ENCODE measurements at places on chromosomes 7 and 10.

DNA sequence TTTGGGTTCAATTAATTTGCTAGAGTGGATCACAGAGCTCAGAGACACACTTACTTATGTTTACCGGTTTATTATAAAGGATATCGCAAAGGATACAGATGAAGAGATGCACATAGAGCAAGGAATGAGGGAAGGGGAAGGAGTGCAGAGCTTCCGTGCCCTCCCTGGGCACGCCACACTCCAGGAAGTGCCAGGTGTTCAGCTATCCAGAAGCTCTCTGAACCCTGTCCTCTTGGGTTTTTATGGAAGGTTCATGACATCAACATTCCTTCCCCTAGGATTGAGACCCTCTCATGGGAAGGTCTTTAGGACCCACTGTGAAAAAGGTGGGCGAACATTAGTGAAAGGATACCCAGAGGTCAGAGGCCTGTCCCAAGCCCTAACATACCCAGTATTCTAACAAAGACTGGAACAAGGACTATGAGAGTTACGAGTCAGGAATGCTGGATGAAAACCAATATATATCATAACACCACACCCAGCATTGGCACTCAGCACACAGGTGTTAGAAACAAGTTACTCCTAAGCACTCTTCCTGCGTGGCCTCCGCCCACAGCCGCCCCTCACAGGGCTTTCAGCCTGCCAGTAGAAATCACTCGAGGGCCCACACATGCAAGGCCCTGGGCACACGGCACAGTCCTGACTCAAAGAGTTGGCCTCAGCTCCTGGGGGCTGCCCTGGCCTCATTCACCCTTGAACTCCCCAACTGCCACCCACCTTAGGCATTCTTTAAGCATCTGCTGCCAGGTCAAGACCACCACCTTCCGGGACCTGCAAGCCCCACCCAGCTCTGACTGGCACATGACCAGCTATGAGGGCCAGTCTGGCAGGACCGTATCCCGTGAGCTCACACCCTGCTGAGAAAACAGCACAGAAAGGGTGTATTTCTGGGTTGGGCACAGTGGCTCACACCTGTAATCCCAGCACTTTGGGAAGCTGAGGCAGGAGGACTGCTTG lies 5.6 kb upstream of the AIFM2 start:
- H3K4me1 ChIP-seq, result peaks cover 3% of the 10 kb centered on the region
- H3K27me3 ChIP-seq, result no peaks in the 10 kb centered on the region
- H3K36me3 ChIP-seq, result peaks cover 16% of the 10 kb centered on the region
- no peak for DNase-seq
- H3K4me3 ChIP-seq, result no peak overlapping the region
- no peak overlapping the region for H3K27ac ChIP-seq

GRCh38 chr10:97169063-97169462 lies 16.7 kb downstream of the SLIT1 start:
- peaks cover 36% of the 10 kb centered on the region for H3K27me3 ChIP-seq
- H3K4me1 ChIP-seq, result no peaks in the 10 kb centered on the region
- H3K36me3 ChIP-seq, result no peaks in the 10 kb centered on the region

DNA sequence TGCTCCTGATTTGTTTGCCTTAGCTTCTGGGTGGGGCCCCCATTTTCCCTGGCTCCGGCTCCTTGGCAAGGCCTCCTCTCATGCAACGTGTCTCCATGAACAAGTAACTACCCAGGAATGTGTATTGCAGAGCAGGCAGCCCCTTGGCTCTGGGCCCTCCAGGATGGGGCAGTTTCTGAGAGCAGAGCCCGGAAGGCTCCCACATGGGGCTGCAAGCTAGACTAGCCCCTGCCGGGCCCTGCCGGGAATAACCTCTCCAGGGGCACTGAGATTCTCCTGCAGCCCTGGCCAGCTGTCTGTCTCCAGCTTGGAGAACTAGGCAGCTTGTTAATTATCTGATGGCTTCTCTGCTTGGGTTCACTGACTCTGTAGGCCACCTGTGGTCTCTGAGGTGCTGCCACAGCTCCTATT lies 184.0 kb upstream of the INHBA start:
- H3K4me1 ChIP-seq, result peaks cover 42% of the 10 kb centered on the region
- H3K4me3 ChIP-seq, result no peak overlapping the region
- H3K27ac ChIP-seq, result peak overlapping the region; percentile 44
- H3K36me3 ChIP-seq, result no peaks in the 10 kb centered on the region

GRCh38 chr10:86813101-86813500 lies 56.7 kb downstream of the BMPR1A start:
- no peaks in the 10 kb centered on the region for H3K36me3 ChIP-seq
- peaks cover 39% of the 10 kb centered on the region for H3K4me1 ChIP-seq
- DNase-seq, result no peak
- H3K27me3 ChIP-seq, result no peaks in the 10 kb centered on the region
- peak overlapping the region; percentile 66 for H3K27ac ChIP-seq

- H3K27ac ChIP-seq, result no peak overlapping the region
- no peaks in the 10 kb centered on the region for H3K27me3 ChIP-seq
- H3K4me3 ChIP-seq, result no peak overlapping the region
Measured at GRCh38 chr10:131178521-131179331, 132.8 kb downstream of the TCERG1L start.

DNA sequence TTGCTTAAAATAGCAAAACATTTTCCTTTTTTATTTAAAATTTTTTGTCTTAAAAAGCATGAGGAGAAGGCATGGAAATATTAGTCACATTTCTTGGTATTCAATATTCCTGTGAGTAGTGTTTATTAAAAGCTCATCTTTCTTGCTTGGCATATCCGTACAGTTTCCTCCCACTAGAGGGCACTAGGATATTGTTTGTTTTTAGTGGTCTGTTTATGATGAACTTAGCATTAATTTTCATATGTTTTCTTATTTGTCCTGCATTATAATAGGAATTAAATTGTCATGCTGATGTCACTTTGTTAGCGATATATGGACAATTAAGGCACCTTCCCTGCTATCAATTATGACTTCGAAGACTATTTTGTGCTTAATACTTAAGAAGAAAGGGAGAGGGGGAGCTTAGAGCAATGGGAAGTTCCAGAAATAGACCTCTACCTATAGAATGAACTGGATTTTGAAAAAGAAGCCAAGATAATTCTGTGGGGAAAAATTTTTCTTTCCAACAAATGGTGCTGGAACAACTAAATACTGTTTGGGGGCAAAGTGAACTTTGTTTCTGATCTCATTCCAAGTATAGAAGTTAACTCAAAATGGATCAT lies 91.0 kb upstream of the STRIP2 start:
- no peak overlapping the region for H3K27ac ChIP-seq
- no peak overlapping the region for H3K4me3 ChIP-seq
- H3K4me1 ChIP-seq, result no peaks in the 10 kb centered on the region
- no peak for DNase-seq
- H3K36me3 ChIP-seq, result no peaks in the 10 kb centered on the region

GRCh38 chr10:109250152-109250551 lies 673.2 kb downstream of the XPNPEP1 start:
- no peaks in the 10 kb centered on the region for H3K27me3 ChIP-seq
- H3K4me3 ChIP-seq, result no peak overlapping the region
- H3K4me1 ChIP-seq, result no peaks in the 10 kb centered on the region
- no peak overlapping the region for H3K27ac ChIP-seq

- H3K27ac ChIP-seq, result peak overlapping the region; percentile 68
- DNase-seq, result peak; percentile 87
- H3K4me3 ChIP-seq, result no peak overlapping the region
Measured at GRCh38 chr10:112792487-112793201, 157.4 kb upstream of the TCF7L2 start.

DNA sequence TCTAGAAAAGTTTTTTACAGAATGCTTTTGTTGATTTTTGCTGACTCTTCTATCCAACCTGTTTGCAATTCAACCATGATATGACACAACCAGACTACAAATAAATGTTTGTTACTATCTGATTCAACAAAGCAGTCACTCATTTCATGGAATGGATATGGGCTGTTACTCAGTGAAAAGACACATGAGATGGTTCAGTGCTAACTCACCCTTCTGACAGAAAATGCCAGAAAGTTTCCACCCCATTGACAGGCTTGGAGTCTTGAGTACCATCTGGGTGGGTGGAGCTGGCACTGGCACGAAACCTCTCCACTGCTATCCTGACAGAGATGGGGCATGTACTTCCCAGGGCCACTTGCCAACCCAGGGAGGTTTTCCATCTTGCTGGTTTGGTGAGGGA lies 39.5 kb downstream of the RBM28 start:
- peaks cover 15% of the 10 kb centered on the region for H3K36me3 ChIP-seq
- DNase-seq, result no peak
- no peaks in the 10 kb centered on the region for H3K27me3 ChIP-seq
- no peak overlapping the region for H3K4me3 ChIP-seq
- no peaks in the 10 kb centered on the region for H3K4me1 ChIP-seq

GRCh38 chr7:644381-645305 lies 81.9 kb upstream of the DNAAF5 start:
- H3K36me3 ChIP-seq, result no peaks in the 10 kb centered on the region
- H3K27ac ChIP-seq, result no peak overlapping the region
- no peak for DNase-seq
- no peak overlapping the region for H3K4me3 ChIP-seq

- H3K27ac ChIP-seq, result no peak overlapping the region
Measured at GRCh38 chr10:69303632-69304051, 25.3 kb downstream of the HK1 start.

GRCh38 chr10:124632566-124632965 lies 111.6 kb downstream of the FAM53B start:
- no peak overlapping the region for H3K4me3 ChIP-seq
- peaks cover 48% of the 10 kb centered on the region for H3K4me1 ChIP-seq
- no peak for DNase-seq
- H3K27ac ChIP-seq, result no peak overlapping the region
- H3K36me3 ChIP-seq, result no peaks in the 10 kb centered on the region
- no peaks in the 10 kb centered on the region for H3K27me3 ChIP-seq

- H3K27ac ChIP-seq, result peak overlapping the region; percentile 98
- H3K4me3 ChIP-seq, result peak overlapping the region; percentile 71
- H3K36me3 ChIP-seq, result no peaks in the 10 kb centered on the region
- no peaks in the 10 kb centered on the region for H3K27me3 ChIP-seq
Measured at GRCh38 chr7:151249034-151249731, 689 bp upstream of the SMARCD3 start.

DNA sequence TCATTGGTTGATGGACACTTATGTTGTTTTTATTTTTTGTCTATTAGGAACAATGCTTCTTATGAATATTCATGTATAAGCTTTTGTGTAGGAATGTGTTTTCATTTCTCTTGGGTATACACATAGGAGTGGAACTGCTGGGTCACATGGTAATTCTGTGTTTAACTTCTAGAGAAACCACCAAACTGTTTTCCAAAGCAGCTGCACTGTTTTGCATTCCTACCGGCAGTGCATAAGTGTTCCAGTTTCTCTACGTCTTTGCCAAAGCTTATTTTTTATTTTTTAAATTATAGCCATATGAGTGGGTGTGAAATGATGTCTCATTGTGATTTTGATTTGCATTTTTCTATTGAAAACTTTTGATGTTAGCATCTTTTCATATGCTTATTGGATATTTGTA lies 51.3 kb downstream of the ADK start:
- DNase-seq, result no peak
- no peak overlapping the region for H3K4me3 ChIP-seq
- H3K27me3 ChIP-seq, result no peaks in the 10 kb centered on the region

DNA sequence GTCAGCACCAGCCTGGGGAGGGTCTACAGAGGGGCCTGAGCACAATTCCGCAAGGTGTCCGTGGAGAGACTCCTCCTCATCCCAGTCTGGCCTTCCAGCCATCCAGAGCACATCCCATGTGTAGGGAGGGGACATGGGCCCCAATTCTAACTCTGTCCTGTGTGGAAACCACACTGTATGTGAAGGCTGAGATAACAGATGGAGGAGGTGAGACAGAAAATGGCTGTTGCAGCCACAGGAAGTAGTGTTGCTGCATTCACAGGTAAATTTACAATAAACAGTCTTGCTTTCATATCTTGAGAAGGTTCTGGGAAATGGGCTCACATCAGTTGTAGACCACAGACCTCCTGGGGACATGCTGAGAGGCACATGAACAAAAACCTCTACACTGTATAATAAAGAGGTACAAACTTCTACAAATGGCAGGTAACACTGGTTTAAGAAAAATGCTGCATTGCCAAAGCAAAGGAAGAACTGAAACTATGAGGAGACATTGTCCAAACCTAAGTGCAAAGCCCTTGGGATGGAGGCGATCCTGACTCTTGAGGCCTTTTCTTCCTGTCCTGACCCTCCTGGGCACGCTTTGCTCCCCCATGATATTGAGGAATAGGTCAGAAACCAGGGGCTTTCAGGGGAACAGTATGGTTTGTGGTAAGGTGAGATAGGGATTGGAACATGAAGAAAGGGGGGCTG lies 21.6 kb upstream of the GIMAP2 start:
- no peak overlapping the region for H3K4me3 ChIP-seq
- no peaks in the 10 kb centered on the region for H3K4me1 ChIP-seq
- no peaks in the 10 kb centered on the region for H3K36me3 ChIP-seq
- no peak for DNase-seq
- H3K27ac ChIP-seq, result no peak overlapping the region

GRCh38 chr7:131010717-131011431 lies 276.9 kb upstream of the KLF14 start:
- peak overlapping the region; percentile 30 for H3K27ac ChIP-seq
- no peak for DNase-seq
- H3K36me3 ChIP-seq, result no peaks in the 10 kb centered on the region
- H3K27me3 ChIP-seq, result no peaks in the 10 kb centered on the region
- H3K4me3 ChIP-seq, result no peak overlapping the region

DNA sequence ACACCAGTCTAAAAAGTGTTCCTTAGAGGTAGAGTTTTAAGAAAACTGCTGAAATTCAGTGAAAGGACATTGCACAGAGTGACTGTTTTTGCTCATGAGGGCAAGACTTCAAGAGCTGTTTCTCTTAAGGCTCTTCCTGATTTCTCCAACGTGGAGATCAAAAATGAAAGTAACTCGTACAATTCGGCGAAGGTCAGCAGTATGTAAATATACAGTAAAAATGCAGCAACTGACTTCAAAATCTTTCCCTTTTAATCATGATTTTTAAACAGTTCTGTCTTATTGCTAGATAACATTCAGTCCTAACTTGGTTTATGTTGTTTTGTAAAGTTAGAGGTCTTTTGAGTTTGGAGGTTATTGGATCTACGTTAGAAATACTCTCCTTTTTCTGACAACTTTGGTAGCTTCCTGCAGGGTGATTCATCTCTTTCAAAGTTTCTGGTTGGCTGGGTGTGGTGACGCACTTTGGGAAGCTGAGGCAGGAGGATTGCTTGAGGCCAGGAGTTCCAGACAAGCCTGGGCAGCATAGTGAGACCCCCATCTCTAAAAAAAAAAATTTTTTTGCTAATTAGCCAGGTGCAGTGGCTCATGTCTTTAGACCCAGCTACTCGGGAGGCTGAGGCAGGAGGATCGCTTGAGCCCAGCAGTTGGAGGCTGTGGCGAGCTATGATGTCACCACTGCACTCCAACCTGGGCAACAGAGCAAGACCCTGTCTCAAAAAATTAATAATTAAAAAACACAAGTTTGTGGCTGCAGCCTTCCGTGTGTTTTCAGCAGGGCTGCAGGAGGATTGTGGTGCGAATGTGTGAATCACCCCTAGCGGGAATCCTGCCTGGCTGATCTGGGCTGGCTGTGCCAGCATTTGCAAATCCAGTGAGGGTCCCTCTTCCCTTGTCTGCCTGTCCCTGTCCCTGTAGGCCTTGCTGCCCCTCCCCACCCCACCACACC lies 29.2 kb upstream of the AP5Z1 start:
- peaks cover 24% of the 10 kb centered on the region for H3K36me3 ChIP-seq
- H3K4me1 ChIP-seq, result peaks cover 42% of the 10 kb centered on the region
- no peak for DNase-seq

- H3K4me3 ChIP-seq, result no peak overlapping the region
- H3K4me1 ChIP-seq, result no peaks in the 10 kb centered on the region
- no peak for DNase-seq
- no peaks in the 10 kb centered on the region for H3K36me3 ChIP-seq
Measured at GRCh38 chr7:114851406-114852061, 70.4 kb upstream of the MDFIC start.

GRCh38 chr7:28383975-28384374 lies 28.3 kb upstream of the CREB5 start:
- H3K4me3 ChIP-seq, result no peak overlapping the region
- H3K27ac ChIP-seq, result no peak overlapping the region
- no peak for DNase-seq
- H3K27me3 ChIP-seq, result no peaks in the 10 kb centered on the region
- H3K4me1 ChIP-seq, result no peaks in the 10 kb centered on the region
